ENCODE measurements at places on chromosomes 3 and 15.

DNA sequence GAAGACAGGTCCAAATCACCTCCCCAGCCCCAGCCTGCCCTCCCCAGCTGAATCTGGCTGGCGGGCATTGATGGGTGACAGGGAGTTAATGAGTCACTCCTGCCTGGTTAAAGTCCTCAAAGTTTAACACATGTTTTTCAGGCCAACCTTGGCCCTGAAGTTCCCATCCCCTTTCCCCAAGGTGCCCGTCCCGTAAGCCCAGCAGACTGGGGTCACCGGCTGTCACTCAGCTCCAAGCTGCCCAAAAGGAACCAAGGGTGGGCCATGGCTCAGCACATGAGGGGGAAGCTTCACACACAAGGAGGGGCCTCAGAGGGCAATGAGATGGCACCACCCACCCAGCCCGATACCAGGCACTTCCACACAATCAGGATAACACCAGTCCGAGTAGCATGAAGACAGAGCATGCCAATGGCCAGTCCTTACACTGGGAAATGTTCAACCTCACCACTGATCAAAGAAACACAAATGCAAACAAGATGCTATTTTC, 10.2 kb upstream of the KLF15 start:
- no peak for DNase-seq

- DNase-seq: no peak
Measured at GRCh38 chr3:72590732-72591221, 257.5 kb downstream of the SHQ1 start.

DNA sequence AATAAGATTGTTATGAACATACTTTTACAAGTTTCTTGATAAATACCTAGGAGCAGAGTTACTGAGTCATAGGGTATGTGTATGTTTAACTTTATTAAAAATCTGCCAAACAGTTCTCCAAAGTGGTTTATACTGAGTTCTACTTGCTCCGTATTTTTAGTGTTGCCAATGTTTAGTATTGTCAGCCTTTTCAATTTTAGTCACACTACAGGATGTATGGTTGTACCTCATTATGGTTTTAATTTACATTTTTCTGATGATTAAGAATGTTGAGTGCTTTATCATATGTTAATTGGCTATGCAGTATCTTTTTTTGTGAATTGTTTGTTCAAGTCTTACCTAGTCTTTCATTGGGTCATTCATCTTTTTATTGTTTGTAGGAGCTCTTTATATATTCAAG, 4.3 kb downstream of the TMOD3 start:
- no peak for DNase-seq

GRCh38 chr15:90161950-90162361, 39.2 kb upstream of the SEMA4B start:
- no peak for DNase-seq

GRCh38 chr3:128461731-128462130, 5.0 kb downstream of the DNAJB8 start:
- DNase-seq: no peak

DNA sequence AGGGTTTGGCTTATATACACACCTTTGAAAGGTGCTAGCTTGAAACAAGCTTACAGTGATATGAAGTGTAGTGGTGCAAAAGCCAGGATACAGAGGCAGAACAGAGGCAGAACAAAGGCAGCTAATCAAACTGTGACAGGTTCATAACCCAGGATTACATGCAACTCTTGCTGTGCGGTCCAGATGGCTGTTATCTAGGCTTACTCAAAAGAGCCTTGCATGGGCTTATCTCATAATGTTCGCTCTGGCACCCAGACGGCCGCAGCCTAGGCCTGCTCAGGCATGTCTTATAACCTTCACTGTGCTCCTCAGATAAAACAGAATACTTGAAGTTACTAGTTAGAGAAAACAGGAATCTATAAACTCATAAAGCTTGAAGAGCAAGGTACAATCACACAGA, 22.8 kb upstream of the NOX5 start:
- DNase-seq: no peak

DNA sequence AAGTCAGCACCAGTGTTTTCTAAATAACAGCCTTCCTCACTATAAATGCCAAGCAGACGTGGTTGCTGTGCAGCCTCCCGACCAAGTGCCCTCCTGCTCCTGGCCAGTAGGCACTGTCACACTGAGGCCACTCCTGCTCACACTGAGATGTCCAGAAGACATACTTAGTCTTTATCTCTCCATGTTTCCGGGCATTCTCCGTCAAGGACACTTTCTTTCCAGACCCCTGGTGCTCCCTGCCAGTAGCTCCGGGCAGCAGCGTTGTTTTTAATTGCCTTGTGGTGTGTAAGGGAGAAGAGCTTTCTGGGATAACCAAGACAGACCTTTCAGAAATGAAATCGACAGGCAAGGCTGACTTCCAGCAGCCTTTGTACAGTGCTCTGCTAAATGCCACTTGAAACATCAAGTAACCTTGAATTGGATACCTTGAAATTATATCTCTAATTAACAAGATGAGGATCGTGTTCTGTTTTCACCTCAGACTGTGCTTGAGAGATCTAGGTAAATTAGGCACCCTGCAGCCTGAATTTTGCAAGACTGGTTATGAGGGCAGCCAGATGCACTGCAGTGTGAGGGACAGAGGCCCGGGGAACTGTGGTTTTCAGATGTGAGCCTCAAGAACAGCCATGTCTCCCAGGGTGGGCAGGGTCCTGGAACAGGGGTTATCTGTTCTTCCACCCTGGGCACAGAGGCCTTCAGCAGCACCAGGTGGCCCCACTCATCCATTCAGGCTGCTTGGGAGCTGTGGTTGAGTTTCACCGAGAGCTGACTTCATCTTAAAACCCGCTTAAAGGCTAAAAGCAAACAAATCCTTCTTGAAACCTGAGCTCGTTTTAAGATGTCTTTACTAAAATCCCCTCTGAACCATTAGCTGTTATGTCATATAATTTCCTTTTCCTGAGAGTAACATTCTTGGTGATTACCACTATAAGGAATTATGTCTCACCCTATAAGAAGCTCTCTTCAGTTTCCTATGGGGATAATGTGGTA, 105.5 kb upstream of the IL12A start:
- no peak for DNase-seq

DNA sequence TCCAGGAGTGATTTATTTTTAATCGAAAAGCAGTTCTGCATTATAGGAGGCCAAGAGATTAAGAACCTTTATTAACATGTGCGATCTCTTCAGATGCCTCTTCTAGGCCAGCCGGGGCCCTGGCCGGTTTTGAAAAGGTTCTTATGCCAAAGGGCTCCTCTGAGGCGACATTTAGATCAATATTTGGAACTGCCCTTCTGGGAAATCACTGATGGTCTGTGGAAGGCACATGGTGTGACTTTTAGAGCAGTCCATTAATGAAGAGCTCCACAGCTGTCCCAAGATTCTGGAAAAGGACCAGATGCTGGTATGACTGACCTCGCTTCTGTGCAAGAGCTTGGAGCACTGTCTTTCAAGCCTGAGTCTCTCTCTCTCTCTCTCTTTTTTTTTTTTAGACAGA, 19.7 kb downstream of the MGLL start:
- no peak for DNase-seq

GRCh38 chr3:112379020-112379690, 46.2 kb downstream of the CD200 start:
- DNase-seq: no peak

- no peak for DNase-seq
Measured at GRCh38 chr3:155675094-155675493, 69.8 kb downstream of the PLCH1 start.

- DNase-seq: no peak
Measured at GRCh38 chr3:139548801-139549200, 9.3 kb upstream of the RBP1 start.

GRCh38 chr3:194780706-194781105, 95.0 kb downstream of the FAM43A start:
- no peak for DNase-seq

DNA sequence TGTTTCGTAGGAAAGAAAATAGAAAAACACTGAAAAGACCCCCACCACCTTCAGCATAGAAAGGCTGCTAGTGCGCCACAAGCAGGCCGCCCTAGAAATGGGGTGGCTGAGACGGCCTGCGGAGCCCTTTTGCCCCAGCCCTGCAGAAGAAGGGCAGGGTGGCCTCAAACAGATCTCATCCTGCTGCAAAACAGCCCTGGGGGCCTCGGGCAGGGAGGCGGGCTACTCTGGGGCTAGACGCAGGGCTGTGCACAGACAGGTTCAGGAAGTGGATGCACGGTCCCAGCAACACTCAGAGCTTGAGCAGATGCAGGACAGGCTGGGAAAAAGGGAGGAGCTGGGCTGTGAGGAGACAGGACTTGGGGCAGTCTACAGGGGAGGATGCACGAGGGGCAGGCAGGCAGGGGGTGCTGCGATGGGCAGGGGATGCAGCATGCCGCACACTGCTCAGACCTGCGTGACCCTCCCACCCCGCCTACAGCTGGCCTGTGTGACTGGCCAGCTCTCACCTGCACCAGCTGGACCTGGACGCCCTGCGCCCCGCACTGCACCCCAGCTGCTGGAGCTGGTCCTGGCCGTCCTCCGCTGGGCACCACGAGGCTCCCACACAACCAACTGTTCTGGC, 34.3 kb downstream of the ZXDC start:
- DNase-seq: no peak

- no peak for DNase-seq
Measured at GRCh38 chr3:172376881-172377280, 71.4 kb downstream of the GHSR start.

- DNase-seq: no peak
Measured at GRCh38 chr3:17749281-17749680, 6.8 kb upstream of the TBC1D5 start.

DNA sequence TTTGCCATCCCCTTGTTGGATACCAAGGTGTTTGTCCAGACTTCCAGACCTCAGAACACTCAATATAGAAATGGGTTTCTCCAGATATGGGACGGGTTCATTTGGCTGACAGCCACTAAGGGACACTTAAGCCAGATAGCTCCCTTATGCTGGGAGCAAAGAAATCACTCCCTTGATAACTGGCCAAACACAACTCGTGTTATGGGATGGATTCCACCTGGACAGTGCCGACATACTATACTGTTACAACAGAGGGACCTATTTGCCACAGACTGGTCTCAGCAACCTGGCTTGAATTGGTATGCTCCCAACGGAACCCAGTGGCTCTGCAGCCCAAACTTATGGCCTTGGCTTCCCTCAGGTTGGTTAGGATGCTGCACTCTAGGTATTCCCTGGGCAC, 114.0 kb upstream of the PLCL2 start:
- no peak for DNase-seq

DNA sequence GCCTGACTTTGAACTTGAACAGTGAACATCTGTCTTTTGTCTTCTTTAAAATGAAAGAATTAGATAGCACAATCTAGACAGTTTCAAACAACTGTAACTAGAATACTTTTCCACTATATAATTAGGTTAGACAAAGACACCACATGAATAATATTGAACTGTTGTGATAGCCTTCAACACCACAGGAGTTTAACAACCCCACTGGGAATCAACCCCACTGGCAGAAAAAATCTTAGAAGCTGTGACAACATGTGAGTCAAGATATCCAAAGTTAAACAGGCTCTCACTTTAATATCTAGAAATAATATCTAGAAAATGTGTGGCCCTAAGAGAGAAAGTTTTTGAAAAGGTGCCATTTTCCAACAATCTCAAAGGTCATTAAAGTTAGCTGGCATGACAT, 64.4 kb upstream of the PRICKLE2 start:
- no peak for DNase-seq

GRCh38 chr3:194472290-194472920, 14.4 kb downstream of the ATP13A3 start:
- DNase-seq: peak; percentile 67

GRCh38 chr3:123193448-123194101, 8.2 kb upstream of the SEC22A start:
- no peak for DNase-seq

DNA sequence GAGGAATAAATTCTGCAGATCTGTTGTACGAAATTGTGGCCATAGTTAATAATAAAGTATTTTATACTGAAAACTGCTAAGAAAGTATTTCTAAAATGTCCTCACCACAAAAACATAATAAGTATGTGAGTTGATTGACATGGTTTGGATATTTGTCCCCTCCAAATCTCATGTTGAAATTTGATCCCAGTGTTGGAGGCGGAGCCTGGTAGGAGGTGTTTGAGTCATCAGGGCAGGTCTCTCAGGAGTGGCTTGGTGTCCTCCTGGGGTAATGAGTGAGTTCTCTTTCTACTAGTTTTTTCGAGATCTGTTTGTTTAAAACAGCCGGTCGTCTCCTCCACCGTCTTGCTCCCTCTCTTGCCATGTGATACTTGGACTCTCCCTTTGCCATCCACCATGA, 424.1 kb upstream of the KCNMB2 start:
- no peak for DNase-seq

DNA sequence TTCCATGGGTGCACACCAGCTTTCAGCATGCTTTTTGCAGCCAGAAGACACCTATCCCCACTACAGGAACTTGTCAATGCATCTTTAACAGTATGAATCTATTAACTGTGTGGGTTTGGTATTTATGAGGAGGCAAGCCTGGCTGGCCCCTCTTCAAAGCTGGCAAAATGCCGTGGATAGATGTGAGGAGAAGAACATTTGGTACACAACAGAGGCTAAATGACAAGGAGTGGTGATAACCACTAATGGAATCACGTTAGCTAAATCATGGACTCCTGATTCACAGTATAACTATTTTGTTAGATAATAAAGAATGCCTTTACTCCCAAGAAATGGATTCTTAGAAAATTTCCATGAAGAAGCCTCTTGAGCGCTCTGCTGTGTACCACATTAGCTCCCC, 187.2 kb downstream of the CLSTN2 start:
- no peak for DNase-seq

DNA sequence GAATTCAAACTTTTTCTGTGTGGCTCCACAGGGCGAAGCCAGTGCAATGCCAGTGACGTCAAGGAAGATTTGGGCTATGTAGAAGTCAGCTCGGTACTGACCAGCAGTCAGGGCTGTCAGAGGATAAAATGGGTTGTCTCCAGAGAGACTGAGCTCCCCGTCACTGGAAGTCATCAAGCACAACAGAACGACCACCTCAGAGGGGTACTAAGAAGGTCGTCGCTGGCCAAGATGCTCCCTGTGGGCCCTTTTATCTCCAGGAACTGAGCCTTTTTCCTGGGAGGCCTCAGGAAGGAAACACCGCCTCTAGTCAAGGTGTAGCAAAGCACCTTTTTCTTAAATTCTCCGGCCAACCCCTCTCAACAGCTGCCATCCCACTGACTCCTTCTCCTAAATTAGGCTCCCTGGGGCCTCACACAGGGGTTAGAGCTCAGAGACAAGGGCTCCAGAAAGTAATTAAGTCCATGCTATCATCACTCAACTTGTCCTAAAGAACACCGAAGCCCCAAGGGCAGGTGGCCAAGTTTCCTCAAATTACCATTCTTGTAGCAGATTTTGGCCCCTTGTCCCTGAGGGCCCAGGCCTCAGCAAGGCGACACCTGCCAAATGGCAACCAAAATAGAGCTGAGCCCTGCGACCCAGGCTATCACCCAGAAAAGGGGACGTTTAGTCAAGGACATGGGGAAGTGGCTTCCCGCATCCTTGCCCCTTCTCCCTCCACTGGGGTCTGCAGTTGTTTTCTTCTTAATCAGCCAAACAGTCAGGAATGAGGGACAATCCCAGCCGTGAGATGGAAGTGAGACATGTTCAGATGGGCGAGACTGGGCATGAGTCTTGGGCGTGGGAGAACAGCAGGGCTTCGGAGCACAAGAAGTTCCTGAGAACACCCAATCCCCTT, 48.0 kb downstream of the SSUH2 start:
- no peak for DNase-seq
